ENCODE measurements at places on chromosomes 5 and 9. TPM values are rescaled to one million over a fixed set of nuclear protein-coding genes. Genes with fewer than 3 reads are reported as not detected.

The DPYSL3 gene
- 191 TPM for total RNA-seq

The SLC27A6 gene
- total RNA-seq: not detected

The GARIN3 gene
- not detected for total RNA-seq

The PCDHGA10 gene
- total RNA-seq: 0.78 TPM

The SNX30 gene
- 9.0 TPM for total RNA-seq

The DDX4 gene
- total RNA-seq: not detected

The SLC31A2 gene
- total RNA-seq: 13.3 TPM

The ECPAS gene
- total RNA-seq: 40.6 TPM

The CNTNAP3B gene
- total RNA-seq: 0.78 TPM

The IL3 gene
- not detected for total RNA-seq

The FOXE1 gene
- total RNA-seq: not detected

The SYK gene
- total RNA-seq: not detected

The WWC1 gene
- 0.10 TPM for total RNA-seq

The ALDH1A1 gene
- total RNA-seq: not detected

The OBP2B gene
- not detected for total RNA-seq

The LRRTM2 gene
- total RNA-seq: 0.12 TPM

The MPDZ gene
- 13.7 TPM for total RNA-seq

The GNPDA1 gene
- 53.5 TPM for total RNA-seq

The SOWAHA gene
- not detected for total RNA-seq

DNA sequence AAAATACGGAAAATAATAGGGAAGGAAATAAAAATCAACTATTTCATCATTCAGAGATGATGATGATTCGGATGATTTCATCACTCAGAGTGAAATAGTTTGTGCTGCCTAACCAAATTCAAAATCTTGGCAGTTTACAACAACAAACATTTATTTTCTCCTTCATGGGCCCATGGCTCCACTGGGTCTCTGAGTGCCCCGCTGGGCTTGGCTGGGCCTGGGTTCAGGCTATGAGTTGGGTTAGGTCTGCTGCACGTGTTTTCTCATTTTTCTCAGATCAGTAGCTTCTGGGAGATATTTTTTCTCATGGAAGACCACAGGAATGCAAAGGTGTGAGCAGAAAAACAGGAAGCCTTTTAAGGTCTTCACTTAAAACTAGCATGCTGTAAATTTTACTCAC lies 24.0 kb upstream of the F2RL1 start:
- no peak for DNase-seq

DNA sequence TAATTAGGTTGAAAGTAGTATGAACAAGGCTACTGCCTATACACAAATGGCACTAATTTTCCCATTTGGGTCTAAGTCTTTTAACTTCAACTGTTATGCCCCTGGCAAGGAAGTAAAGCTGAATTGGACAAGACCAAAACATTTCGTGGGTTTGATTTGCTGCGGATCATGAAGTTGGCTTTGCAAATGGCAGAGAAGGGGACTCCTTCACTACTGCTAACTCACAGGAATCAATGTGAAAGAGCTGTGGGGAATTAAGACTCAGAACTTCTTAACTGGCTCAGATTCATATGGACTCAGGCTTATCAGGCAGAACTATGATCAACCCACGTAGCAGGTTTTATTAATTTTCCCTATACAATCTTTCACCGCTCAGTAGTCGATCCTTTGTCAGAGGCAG lies 73.8 kb upstream of the IFNE start:
- no peak for DNase-seq

DNA sequence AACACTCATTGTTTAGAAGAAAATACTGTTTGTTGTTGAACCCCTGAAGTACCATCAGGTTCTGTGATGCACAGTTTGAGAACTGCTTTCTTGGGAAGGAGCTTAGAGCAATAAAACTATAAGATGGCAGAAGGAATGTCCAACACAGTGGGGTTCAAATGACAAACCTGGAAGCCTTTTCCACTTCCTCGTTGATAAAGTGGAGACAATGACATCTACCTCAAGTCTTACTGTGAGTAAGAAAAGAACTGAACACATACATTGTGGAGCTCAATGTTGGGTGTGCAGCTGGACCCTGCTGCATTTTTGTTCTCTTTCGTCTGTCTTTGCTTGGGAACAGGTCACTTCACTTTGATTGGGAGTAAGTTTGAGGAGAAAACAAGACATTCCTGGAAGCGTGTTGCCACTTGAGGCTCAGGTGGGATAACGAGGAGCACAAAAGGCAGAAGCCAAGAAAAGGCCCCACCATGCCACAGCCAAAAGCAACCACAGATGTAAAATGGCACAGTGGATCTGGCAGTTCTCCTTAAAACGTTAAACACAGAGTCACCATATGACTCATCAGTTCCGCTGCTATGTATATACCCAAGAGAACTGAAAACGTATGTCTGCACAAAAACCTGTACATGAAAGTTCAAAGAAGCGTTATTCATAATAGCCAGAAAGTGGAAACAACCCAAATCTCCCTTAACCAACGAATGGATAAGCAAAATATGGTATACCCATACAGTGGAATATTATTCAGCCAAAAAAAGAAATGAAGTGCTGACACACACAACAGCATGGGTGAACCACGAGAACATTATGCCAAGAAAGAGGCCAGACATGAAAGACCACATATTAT lies 42.9 kb upstream of the SUB1 start:
- DNase-seq: peak; percentile 85

GRCh38 chr9:32294106-32294505 lies 90.3 kb upstream of the ACO1 start:
- DNase-seq: peak; percentile 0

GRCh38 chr5:54514841-54515432 lies 2.6 kb upstream of the SNX18 start:
- peak; percentile 88 for DNase-seq

GRCh38 chr5:134503088-134503936 lies 22.2 kb upstream of the JADE2 start:
- DNase-seq: peak; percentile 98

GRCh38 chr5:127431977-127432585 lies 85.4 kb upstream of the PRRC1 start:
- no peak for DNase-seq

- DNase-seq: no peak
These were observed 8.8 kb upstream of the HSDL2 start for GRCh38 chr9:112371060-112371459.

DNA sequence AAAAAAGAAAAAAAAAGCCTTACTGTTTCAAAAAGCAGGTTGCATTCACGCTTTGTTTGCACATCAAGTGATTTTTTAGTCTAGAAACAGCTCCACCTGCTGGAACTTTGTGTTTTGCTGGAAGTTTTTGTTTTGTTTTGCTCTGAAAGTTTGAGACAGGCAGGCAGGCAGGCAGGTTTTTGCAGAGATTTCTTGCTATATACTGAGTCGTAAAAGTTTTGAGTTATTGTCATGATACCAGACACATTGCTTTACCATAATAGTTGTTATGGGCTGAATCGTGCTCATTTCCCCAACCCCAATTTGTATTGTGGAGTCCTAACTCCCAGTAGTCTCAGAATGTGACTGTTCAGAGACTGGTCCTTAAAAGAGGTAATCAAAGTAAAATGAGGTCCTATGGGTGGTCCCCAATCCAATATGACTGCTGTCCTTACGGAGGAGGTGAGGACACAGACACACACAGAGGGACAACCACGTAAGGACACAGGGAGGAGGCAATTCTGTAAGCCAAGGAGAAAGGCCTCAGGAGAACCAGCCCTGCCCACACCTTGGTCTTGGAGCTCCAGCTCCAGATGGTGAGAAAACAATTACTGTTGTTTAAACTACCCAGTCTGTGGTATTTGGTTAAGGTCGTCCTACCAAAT lies 20.9 kb downstream of the OR2Y1 start:
- DNase-seq: peak; percentile 33

DNA sequence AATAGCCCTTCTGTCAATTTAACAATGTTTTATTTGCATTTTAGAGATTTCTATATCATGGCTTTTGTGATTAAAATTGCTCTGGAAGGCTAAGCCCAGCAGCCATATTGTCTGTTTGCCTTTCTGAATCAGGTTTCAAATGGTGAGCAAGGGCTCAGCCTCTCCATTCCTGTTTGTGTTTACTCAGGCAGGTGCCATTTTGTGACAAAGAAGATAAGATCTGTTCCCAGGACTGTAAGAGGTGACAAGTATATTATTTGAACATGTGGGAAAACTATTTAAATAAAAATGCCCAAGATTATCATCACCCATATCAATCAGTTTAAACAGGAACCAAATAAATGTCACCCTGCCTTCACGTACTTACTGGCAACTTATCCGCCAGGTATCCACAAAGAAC lies 641.3 kb upstream of the KLF4 start:
- DNase-seq: no peak

DNA sequence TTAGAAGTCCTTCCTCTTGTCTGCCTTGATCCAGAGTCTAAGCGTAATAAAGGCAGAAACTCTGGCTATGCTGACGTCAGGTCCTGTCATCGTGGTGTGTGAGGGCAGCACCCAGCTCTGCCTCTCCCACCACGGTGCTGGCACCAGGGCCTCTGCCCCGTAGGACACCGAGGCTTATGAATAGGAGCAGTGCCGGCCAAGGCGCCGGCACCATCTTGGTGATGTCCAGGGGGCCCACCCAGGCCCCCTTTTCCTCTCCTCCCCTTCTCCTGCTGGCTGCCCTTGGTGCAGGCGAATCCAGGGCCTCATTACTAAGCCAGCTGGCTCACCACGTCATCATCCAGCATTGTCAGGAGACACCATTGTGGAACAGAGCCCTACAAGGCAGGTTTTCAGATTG lies 252.3 kb downstream of the FANCC start:
- DNase-seq: no peak

- DNase-seq: no peak
These were observed 356.1 kb upstream of the KIF2A start for GRCh38 chr5:61949679-61950435.

GRCh38 chr5:121175986-121176385 lies 675.7 kb upstream of the FTMT start:
- DNase-seq: no peak

DNA sequence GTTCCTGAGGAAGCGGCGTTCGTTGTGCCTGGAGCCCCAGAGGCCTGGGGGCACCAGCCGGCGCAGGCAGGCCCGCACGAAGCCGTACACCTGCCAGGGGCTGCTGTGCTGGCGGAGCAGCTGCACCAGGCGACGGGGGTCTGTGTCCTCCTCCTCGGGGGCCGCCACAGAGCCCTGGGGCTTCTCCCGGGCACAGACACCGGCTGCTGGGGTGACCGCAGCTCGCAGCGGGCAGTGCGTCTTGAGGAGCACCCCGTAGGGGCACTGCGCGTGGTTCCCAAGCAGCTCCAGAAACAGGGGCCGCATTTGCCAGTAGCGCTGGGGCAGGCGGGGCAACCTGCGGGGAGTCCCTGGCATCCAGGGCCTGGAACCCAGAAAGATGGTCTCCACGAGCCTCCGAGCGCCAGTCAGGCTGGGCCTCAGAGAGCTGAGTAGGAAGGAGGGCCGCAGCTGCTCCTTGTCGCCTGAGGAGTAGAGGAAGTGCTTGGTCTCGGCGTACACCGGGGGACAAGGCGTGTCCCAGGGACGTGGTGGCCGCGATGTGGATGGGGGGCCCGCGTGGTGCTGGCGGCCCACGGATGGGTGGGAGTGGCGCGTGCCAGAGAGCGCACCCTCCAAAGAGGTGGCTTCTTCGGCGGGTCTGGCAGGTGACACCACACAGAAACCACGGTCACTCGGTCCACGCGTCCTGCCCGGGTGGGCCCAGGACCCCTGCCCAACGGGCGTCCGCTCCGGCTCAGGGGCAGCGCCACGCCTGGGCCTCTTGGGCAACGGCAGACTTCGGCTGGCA lies 1.3 kb downstream of the TERT start:
- DNase-seq: no peak

GRCh38 chr5:153118018-153118417 lies 372.5 kb upstream of the GRIA1 start:
- DNase-seq: no peak

DNA sequence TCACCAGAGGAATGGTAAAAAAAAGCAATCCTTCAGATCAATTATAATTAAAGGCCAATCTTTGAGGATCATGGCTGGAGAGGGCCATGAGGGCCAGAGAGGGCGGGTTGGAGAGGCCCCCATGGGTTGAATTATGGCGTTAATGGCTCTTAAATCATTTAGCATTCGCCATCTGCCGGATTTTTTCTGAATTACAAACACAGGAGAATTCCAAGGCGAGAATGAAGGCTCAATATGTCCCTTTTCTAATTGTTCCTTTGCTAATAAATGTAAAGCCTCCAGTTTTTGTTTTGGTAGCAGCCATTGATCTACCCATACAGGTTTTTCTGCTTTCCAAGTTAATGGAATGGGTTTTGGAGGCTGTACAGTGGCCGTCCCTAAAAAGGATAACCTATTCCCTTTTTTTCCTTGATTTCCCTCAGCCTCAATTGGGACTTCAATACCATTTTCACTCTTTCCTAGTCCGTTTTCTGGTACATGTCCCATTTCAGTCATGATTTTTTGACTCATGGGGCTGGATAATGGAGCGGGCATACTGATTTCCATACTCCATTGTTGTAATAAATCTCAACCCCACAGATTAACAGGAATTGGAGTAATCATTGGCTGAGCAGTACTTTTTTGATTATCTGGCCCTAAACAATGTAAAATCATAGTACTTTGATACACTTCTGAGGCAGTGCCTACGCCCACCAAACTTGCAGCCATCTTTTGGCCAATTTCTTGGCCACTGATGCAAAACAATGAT lies 6.7 kb upstream of the TMEM141 start:
- DNase-seq: no peak

GRCh38 chr9:121107029-121107428 lies 32.3 kb downstream of the CNTRL start:
- no peak for DNase-seq

DNA sequence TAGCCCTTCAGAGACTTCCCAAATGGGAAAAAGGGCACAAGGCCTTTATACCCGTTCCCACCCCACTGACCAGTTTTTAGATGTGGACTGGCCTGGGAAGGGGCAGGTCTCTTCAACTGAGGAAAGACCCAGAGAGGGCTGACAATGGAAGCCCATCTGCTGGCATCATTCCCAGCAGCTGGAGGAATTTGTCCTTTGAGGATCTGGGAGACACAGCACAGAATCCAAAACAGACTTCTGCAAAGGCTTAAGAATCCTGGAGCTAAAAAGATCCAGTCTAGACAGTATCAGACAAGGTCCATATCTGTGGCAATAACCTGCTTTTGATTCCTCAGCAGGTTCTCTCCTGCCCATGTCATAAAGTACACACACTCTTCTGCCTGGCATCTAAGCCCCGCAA lies 329.2 kb downstream of the TMEM167A start:
- DNase-seq: no peak

- DNase-seq: no peak
These were observed 209.0 kb downstream of the TTLL11 start for GRCh38 chr9:121884057-121884541.

DNA sequence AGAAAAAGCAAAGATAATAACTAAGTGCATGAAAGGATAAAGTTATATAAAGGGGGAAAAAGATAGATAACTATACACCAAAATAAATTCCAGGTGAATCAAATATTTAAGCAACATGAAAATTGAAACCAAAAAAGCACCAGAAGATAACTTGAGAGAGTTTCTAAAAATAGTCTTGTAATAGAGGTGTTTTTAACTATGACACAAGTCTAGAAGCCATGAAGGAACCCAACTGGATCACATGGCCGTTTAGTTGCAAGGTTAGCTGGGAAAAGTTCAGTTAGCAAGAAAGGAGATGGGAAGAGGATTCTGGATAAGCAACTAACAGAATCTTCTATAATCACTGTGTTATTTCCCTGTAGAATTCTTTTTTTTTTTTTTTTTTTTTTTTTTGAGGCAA lies 9.2 kb upstream of the RASA1 start:
- DNase-seq: no peak

Data from RPMI7951 (cell line).